ENCODE measurements at places on chromosomes 13 and 19.

DNA sequence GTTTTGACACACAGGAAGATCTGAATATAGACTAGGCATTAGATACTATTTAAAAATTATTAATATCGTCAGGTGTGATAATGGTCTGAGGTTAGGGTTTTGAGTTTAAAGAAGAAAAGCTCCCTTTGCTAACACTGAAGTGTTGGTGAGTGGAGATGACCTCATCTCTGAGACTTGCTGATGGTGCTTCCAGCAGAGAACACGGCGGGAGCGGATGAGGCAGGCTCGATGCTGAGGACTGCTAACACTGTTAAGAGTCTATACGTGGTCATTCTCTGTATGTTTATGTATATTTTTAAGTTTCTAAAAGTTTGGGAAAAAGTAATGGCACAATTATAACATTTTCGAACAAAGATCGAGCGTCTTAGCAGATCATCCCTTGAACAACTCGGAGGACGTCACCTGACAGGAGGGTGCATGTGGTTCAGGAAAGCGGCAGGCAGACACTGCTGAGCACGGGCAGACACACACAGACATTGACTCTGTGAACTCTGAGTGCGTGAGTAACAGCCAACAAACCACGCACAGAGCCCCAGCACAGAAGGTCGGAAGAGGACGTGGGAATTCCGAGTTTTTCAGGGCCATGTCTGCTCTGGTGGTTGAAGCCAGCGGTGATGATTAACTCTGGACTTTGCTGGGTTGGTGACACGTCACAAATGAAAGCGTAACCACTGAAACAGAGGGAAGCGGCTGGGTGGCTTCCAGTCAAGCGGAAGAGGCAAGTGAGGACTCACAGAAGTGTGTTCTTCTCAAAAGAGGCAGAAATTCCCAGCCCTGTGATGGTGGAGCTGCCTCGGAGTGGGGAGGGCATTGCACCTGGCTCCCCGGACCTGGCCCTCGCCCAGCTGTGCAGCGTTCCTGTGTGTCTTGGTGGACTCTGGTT lies 91.9 kb upstream of the TEX29 start:
- DNase-seq, result no peak

GRCh38 chr13:112761701-112762689 lies 72.2 kb downstream of the ATP11A start:
- no peak for DNase-seq

DNA sequence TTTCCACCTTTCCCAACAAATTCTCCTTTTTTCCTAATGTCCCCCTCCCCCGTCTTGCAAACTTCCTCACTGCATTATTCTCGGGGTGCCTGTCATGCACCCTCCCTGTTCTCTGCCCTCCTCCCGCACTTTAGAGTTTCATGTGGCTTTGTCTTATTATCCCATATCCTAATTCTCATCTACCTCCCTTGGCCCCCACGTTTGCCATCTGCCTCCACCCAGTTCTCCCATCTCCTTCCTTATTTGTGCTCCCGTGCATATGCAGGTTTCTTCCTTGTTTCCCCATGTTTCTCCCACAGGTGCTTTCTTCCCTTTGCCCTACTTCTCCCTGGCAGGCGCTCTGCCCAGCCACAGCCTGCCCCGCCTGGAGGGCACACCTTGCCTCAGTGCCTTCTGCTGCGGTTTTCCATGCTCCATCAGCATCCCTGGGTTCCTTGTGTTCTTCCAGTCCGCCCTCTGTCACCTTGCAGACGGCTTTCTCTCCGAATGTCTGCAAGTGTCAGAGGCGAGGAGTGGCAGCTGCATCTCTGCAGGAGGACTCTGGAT lies 1.5 kb downstream of the SPATA13 start:
- DNase-seq, result no peak

- DNase-seq, result no peak
Observed at GRCh38 chr13:100490692-100491091, 97.9 kb downstream of the GGACT start.

DNA sequence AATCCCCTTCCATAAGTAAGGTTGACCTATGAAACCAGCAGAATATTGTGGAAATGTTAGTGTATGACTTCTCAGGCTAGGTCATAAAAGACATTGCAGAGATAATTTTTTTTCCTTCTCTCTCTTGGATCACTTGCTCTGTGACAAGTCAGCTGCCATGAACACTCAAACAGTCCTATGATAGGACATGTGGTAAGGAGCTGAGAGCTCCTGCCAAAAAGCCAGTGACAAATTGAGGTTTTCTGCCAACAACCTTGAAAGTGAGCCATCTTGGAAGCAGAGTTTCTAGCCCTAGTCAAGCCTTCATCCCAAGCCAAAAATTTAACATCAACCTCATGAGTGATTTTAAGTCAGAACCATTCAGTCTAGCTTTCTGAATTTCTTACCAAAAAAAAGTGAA lies 270.9 kb upstream of the NBEA start:
- DNase-seq, result no peak

DNA sequence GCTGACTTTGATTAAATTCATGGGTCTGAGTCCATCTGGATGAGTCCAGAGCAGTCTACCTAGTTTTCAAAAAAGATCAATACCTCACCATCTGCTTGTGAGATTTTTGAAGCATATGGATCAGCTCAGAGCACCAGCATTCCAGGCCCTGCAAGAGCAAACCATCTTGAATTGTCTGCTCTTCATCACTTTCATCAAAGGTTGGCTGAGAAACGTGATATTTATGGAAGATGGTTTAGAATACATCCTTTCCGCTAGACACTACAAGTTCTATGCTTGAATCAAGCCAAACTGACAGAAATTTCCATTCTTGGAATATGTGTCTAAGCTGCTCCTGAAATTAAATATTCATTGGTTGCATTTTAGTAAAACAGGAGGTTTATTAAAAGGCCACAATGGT lies 190.3 kb downstream of the KCNRG start:
- DNase-seq, result no peak

DNA sequence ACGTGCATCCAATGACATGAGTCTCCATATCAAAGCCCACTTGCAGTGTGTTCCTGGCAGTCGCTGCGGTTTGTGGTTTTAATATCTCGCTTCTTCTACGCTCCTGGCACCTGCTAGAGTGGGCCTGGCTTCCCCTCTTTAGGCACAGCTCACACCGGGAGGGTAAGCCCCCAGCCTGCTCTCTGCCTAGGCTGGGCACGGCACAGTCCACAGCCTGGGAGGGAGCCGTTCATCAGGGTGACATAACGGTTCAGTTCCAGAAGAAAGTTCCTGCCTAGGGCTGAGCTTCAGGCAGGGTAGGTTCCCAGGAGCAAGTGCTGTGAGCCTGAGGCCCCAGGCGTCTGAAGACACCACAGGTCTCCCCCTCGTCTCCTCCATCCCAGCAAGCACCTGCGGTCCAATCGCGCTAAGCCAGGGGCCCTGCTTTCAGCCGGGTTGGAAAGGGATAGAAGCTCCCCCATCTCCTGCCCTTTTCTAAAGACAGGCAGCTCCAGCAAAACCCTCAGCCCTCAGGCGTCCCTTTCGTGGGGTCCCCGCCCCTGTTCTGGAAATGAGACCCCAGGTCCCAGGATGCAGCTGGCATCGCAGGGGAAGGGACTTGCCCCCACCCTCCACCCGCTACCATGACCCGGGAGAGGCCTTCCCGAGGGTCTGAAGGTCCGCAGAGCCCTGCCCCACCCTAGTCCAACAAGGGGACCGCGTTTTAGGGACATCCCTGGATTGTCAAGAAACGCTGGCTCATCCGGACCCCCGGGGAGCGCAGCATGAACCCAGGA lies 121.6 kb upstream of the ZNF507 start:
- DNase-seq, result peak; percentile 24

DNA sequence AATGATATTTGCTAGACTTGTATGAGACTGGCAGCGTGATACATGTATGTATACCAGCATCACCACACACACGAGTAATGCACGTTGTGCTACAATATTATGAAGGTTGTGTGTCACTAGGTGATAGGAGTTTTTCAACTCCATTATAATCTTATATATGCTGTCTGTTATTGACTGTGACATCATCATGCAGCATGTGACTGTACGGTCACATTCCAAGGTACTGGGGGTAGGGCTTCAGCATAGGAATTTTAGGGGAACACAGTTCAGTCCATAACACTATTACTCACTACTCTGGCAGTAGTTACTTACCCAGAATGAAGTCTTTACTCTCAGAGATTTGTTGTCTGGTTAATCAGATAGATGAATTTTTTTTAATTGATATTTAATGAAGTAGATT lies 91.1 kb downstream of the CDK8 start:
- no peak for DNase-seq

GRCh38 chr13:88602786-88603777 lies 931.9 kb downstream of the SLITRK5 start:
- DNase-seq, result no peak

GRCh38 chr13:28531845-28532387 lies 37.0 kb upstream of the FLT1 start:
- no peak for DNase-seq

DNA sequence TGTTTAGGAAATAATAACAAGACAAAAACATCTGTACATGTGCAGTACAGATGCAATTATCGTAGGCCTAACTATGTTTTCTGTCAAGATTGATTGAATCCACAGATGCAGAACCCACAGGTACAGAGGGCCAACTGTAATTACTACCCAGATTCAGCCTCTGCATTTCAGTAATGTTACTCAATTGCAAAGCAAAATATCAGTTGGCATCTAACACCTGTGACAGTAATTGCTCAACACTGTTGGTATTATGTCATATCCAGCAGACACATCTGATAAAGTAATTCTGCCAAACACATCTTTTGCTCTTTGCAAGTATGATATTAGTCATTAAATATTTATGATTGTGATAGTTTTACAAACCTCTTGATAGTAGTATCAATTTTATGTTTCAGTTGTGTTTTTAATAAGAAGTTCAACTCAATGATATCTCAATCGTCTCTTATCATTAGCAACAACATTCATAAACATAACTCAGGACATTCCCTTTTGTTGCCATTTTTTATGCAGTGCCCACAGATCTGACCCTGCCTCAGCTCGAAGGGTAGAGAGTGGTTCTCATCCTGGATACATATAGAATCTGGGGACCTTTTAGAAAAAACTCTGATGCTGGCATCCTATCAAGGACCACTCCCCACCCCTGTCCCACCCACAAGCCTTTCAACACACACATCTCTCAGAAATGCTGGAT lies 104.7 kb downstream of the MYCBP2 start:
- no peak for DNase-seq

- peak; percentile 69 for DNase-seq
Observed at GRCh38 chr19:45973553-45974338, at the start of gene NOVA2. NOVA2 (minus strand) TSS chr19:45973865; CDS start chr19:45973351, 514 bp downstream.

DNA sequence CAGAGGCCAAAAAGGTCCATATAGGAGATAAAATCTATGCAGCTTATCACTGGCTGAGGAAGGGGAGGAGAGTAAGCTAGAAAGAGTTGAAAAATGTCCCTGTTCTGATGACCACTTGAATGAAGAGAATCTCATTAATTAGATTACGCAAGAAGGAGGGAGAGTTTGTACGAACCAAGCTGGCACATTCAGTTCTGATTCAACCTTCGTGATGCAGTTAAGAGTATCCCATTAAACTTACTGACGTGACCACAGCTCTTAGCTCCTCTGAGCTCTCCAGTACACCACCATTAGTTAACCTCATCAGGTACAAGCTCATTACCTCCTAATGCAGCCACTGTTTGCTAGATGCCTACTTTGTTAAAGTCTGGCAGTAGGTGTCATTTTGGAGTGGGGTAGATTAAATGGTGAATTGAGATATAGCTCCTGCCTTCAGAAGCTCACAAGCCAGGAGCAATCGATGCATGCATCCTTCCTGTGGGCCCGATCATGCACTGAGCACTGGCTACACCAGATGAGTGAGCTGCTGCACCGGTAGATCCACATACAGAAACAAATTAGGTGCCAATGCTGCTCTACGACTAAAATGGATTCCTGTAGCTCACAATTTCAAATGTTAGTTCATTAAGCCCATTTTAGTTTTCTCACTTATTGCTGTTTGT lies 458.3 kb downstream of the COG6 start:
- DNase-seq, result no peak

- DNase-seq, result no peak
Observed at GRCh38 chr19:47156861-47157430, 26.3 kb downstream of the SAE1 start.

- DNase-seq, result no peak
Observed at GRCh38 chr13:110716247-110716515, 2.7 kb downstream of the ING1 start.

GRCh38 chr19:3672993-3673392 lies 27.3 kb downstream of the PIP5K1C start:
- DNase-seq, result no peak

- no peak for DNase-seq
Observed at GRCh38 chr13:40182591-40182990, 483.9 kb downstream of the FOXO1 start.

- no peak for DNase-seq
Observed at GRCh38 chr13:31201341-31202031, 1.7 kb downstream of the B3GLCT start.

GRCh38 chr13:39781381-39781780 lies 125.9 kb downstream of the COG6 start:
- DNase-seq, result no peak

- DNase-seq, result no peak
Observed at GRCh38 chr13:35057858-35058257, 115.8 kb downstream of the NBEA start.

- DNase-seq, result no peak
Observed at GRCh38 chr13:42380420-42381164, 108.6 kb downstream of the AKAP11 start.

- no peak for DNase-seq
Observed at GRCh38 chr19:48977061-48977460, 12.0 kb downstream of the FTL start.

DNA sequence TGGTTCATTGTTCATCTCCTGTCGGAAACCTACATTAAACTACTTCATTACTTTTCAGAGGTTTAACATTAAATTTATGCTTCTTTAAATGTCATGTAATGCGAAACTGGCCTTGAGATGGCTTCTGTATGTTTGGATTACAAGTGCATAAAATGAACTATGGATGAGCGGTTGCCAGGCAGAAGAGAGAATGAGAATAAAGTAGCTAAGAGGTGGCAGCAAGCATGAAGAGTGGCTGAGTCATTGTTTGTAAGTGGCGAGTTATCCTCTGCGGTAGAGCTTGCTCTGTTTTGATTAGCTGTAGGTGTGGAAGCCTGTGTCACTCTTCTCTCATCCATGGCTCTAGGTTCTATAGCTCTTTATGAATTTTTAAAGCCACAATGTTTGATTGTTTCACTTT lies 1139.6 kb upstream of the PCDH9 start:
- no peak for DNase-seq

- DNase-seq, result peak; percentile 73
Observed at GRCh38 chr13:30145709-30146367, 161.5 kb downstream of the KATNAL1 start.

- DNase-seq, result no peak
Observed at GRCh38 chr13:42625611-42626010, 51.7 kb downstream of the TNFSF11 start.

GRCh38 chr13:113327766-113328471 lies 30.9 kb downstream of the LAMP1 start:
- DNase-seq, result no peak

GRCh38 chr13:111393221-111393790 lies 72.9 kb downstream of the TEX29 start:
- no peak for DNase-seq

GRCh38 chr13:50011461-50011860 lies 3.8 kb upstream of the KCNRG start:
- DNase-seq, result no peak
